T-helper 17 cell (primary cell): ENCODE measurements at places on chromosomes 1 and 21.

DNA sequence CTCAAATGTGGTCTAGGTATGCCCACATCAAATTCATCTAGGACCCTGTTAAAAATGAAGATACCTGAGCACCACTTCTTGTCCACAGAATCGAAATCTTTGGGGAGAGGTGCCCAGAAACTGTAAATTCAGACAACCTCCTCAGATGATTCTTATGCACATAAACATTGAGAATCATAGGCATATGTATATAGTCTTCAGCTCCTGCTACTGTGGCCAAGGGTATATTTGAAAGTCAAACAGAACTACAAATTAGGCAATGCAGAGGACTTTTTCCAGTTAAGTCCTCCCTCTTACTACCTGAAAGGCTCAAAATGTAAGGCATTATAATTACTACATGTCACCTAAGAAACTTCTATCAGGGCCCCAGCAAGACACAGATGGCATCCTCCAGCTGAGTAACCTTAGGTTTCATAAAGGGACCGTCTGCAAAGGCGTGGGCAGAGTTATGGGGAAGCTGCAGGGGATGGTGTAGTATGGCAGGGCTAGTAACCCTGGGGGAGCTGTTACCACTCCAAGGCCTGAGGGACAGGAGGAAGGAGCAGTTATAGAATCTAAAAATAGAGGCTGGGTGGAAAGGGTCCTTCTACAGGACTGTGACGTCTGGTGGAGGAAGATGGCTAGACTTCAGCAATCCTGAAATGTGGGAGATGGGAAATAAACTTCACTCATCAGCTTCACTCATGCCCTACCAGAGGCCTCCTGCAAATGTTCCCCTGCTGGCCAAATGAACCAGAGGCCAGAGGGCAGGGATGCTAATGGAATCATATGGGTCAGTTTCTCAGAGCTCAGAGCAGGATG is 46.3 kb downstream of the DAB1 start:
- DNase-seq = no peak

DNA sequence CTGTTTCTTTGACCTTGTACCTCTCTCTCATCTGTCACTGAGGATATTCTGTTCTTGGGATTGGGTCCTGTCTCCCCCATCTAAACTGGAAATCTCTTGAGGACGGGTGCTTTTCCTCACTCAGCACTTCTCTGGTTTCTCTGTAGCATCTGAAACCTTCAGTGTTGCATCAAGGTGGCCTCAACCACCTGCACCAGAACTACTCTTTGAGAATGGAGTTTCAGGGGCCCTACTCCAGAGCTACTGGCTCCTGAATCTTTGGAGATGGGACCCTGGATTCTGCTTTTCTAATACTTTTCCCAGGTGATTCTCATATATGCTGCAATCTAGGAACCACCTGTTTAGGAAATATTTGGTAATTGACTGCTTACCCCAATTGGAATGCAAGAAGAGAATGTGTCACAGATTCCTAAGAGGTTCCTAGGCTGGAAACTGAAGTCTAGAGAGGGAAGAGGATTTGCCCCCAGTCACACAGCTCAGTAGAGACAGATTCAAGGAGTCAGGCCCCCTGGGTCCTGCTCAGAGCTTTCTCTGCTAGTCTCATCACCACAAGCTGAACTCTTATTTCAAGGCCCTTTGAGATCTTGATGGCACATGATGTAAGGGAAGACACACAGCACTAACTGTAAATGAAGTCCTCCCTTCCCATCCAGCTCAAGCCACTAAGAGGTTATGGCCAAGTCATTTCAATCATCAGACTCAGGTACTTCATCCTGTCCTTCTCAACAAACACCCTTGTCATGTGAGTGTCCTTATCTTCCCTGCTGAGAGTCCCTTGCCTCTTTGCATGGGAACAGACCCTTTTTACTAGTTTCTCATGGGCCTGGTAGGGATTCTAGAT is 48.7 kb downstream of the EIF2D start:
- DNase-seq = no peak

GRCh38 chr1:198330982-198331615 is 174.3 kb downstream of the NEK7 start:
- DNase-seq = no peak

DNA sequence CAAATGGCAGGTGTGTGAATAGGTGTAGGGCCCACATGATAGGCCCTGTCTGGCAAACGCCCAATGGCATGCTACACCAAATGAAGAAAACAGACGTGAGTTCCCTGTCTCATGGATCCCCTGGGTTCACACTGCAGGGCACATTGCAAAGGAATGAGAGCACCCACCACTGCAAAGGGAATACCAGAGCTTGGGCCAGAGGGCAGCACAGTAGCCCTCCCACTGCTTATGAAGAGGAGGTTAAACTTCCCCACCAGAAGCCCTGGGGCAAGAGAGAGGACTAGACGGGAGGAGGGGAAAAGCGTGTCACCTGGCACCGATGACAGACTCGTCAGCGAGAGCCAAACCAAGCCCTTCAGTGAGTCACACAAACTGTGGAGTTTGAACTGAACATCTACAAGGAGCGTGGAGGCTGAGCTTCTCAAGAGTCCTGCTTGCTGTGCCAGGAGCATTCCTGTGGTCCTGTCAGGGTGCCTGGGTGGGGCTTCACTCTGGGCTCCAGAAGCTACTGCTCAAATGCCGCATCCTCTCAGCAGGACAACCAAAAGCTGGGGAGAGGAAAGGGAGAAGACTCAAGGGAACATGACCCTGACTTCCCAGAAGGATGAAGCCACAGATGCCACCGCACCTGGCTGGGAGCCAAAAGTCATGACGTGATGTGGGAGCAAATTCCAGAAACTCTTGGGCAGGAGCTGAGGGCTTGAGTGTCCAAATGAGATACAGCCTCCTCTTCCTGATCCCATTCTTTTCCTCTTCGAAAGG is 61.1 kb downstream of the TOMM20 start:
- no peak for DNase-seq

DNA sequence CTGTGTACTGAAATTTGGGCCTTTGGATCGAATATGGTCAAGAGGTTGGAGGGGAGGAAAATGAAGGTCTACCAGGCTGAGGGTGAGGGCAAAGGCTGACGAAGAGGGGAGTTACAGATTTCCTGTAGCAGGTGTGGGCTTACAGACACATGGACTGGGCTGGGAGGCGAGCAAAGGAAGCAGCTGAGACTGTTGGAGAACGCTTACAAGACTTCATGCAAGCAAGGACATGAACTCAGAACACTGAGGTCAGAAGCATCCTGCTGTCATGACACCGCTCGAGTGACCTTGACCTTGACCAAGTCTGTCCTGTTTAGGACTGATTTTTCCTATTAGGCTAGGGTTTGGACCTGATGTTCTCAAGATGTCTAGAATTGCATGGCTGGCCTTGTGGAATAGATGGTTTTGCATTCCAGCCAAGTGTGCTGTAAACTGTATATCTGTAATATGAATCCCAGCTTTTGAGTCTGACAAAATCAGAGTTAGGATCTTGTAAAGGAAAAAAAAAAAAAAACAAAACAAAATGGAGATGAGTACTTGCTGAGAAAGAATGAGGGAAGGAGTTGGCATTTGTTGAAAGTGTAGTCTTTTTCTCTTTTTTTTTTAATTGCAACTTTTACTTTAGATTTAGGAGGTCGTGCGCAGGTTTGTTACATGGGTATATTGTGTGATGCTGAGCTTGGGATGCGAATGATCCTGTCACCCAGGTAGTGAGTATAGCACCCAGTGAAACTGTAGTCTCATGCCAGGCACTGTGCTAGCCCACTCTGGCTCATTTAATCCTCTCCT is 5.8 kb downstream of the ELF3 start:
- no peak for DNase-seq

GRCh38 chr1:233790662-233791371 is 113.7 kb upstream of the SLC35F3 start:
- DNase-seq = no peak

DNA sequence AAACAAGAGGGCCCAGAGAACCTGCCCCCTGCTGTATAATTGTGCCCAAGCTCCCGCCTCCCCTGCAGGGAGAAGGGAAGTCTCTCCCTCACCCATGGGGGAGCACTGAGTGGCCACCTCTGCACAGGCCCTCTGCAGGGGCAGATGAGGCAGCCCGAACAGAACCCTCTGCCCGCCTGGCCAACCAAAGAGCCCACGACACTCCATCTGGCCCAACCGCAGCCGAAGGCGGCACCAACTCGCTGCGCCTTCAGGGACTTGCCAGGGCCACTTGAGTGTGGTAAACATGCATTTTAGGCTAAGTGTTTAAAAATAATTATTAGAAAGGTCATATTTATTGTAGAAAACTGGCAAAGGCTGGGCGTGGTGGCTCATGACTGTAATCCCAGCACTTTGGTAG is 34.6 kb upstream of the CCSAP start:
- no peak for DNase-seq

DNA sequence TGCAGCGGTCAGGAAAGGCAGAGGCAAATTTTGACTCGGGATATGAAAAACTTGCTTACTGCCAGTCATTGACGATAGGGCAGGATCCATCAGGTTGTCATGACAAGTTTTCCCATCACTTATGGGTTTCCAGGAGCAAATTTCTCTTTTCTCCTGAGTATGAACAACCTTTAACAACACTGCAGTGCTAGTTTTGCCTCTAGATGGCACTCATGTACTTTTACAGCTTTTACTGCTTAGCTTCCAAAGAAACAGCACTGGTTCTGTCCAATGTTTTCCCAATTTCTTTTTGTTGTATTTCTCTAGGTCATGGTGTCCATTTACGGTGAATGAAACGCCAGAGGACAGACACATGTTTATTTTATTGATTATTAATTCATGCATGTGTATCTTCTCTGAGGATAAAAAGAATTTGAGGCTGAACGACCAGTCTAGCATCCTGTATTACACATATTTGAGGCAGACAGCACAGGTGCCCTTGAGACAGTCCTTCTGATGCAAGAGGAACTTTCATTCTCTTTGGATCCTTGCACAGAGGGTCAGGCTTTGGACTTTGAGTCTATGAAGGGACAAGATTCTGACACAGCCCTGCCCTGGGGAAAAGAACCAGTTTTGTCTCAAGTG is 112.3 kb upstream of the TRABD2B start:
- DNase-seq = no peak

GRCh38 chr1:15156807-15157380 is 3.3 kb downstream of the TMEM51 start:
- no peak for DNase-seq

DNA sequence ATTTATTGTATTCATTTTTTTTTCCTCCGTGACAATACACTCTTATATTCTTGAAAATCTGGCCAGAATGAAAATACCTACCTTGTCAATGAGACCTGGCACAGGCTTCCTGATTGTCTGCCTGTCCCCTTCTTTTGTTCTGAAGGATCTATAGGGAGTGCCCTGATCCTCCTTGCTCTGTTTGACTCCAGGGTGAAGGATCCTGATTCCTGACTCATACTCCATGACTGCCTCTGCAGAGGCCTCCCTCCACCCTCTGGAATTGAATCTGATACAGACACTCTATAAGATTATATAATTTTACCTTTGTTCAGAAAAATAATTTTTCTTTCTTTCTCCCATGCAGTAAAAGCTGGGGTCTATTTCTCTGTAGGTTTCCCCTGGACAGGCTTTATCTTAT is 116.2 kb downstream of the HMCN1 start:
- DNase-seq = no peak

DNA sequence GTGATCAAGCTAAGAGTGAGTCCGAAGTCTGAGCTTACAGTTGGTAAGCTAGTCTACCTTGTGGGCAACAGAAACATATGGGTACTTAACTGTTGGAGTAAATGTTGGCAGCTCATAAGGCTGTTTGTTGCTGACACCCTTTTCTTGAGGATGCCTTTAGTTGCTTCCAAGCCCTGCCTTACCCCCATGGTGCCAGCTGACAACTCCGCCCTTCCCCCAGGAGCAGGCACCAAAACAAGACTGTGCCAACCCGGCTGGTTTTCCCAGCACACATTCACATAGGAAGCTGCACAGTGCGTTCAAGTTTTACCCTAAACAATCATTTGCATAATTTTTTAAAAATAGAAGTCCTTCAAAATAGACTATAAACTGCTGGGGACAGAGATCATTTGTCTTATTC is 150.2 kb upstream of the LMO4 start:
- DNase-seq = no peak

GRCh38 chr21:41744028-41744930 is 22.6 kb downstream of the RIPK4 start:
- DNase-seq = no peak

DNA sequence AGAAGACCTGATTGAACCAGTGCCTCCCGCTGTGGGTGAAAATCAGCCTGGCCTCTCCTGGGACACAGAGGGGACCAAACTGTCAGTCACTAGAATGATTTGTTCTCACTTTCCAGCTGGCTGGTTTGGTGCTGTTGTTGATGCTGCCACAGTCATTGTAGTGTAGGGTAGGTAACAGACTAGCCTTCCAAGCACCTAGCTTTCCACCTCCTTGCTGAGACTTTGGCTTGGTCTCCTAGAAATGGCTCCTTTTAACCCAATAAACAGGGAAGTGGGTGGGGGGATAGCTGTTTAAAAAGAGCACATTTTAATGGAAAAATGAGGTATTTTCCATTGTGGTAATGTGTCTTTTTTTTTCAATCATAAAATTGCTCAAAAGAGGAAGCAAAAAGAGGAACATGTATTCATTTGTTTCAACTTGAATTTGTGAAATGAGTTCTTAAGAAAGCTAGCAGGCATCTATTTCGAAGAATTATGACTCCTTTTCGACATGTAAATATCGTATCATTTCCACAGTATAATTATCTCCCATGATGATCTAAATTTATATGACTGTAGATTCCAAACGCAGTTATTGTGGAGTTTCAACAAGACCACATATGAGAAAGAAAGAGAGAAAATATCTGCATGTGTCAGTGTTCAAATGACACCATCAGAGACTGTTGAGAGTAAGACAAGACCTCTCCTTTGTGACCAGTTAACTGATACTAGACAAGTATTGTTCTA is 190.1 kb downstream of the HLX start:
- no peak for DNase-seq

GRCh38 chr21:22355949-22356348 is 1357.7 kb downstream of the NCAM2 start:
- no peak for DNase-seq

- no peak for DNase-seq
Observed at GRCh38 chr1:46159516-46159915, 15.4 kb upstream of the TSPAN1 start.

GRCh38 chr21:27953340-27954045 is 986.6 kb upstream of the ADAMTS5 start:
- no peak for DNase-seq

DNA sequence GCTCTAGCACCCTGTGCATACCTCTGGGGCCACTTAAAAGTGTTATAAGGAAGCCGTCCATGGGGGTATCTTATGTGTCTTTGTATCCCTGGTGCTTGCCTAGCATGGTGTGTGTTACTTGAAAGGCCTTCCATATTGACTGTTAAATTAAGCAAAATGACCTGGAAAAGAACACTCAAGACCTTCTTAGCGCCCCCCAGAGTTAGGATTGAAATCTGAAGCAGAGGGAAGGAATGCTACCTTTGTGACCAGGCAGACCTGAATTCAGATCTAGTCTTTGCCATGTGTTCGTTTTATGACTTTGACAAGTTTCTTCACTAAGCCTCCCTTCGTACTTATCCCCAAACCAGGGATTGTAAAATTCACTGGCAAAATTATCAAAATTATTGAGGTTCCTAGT is 59.9 kb downstream of the SLC22A15 start:
- no peak for DNase-seq

- no peak for DNase-seq
Observed at GRCh38 chr1:217274927-217275654, 355.8 kb downstream of the GPATCH2 start.
